ENCODE measurements at places on chromosomes 6 and 20.

DNA sequence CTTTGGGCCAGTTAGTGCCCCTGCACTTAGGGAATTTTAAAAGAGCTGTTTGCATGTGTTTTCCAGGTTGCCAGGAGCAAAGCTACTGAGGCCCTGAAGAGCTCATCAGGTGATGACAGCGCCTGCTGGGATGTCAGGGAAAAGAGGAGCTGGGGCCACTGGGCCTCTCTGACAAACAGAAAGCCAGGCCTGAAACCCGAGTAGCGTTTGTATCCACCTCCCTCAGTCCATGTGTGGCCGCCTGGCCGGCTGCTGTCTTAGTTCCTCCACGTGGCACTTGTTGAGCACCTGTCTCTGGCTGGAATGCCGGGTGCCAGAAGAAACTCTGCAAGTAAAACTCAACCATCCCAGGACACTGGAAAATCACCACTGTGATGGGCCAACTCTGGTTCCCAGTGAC is 601.2 kb downstream of the CDH26 start:
- peak; percentile 61 for DNase-seq

- no peak for DNase-seq
Observed at GRCh38 chr20:1450926-1451491, 15.6 kb downstream of the NSFL1C start.

DNA sequence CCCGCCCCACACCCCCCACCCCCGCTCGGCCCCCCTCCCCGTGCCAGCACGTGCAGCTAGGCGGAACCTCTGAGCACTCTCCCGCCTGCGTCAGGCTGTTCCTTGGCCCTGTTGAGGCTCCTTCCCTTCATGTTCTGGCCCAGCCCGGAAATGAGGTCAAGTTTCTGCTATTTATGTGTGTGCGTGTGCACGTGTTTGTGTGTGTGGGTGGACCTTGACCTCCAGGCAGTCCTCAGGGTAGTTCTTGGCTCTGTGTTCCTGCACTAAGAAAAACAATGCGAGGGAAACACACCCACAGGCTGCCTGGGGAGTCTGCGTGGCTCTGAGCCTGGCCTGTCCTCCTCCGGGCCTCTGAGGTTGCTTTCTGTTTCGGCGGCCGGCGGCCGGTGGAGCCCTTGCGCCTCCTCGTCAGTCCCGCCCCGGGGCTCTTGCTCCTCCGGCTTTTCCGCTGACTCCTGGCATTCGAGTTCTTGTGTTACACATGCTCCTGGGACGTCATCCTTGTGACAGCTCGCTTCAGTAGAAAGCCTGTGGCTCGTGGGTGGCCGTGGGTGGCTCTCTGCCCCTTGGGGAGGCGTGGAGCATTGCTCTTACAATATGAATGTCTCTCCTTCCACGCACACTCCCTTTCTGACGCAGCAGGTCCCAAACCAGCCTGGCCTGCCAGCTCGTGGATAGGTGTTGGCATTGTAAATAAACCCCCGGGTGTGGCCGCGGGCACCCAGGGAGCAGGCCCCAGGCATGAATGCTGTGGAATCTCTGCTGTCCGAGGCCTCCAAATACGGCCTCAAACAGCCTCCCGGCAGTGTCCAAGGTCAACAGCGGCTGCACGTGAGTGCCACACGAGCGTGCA is 10.0 kb downstream of the SLCO4A1 start:
- peak; percentile 89 for DNase-seq

- no peak for DNase-seq
Observed at GRCh38 chr6:126947070-126947469, 171.4 kb upstream of the RSPO3 start.

- no peak for DNase-seq
Observed at GRCh38 chr20:49700411-49701185, 13.1 kb downstream of the B4GALT5 start.

DNA sequence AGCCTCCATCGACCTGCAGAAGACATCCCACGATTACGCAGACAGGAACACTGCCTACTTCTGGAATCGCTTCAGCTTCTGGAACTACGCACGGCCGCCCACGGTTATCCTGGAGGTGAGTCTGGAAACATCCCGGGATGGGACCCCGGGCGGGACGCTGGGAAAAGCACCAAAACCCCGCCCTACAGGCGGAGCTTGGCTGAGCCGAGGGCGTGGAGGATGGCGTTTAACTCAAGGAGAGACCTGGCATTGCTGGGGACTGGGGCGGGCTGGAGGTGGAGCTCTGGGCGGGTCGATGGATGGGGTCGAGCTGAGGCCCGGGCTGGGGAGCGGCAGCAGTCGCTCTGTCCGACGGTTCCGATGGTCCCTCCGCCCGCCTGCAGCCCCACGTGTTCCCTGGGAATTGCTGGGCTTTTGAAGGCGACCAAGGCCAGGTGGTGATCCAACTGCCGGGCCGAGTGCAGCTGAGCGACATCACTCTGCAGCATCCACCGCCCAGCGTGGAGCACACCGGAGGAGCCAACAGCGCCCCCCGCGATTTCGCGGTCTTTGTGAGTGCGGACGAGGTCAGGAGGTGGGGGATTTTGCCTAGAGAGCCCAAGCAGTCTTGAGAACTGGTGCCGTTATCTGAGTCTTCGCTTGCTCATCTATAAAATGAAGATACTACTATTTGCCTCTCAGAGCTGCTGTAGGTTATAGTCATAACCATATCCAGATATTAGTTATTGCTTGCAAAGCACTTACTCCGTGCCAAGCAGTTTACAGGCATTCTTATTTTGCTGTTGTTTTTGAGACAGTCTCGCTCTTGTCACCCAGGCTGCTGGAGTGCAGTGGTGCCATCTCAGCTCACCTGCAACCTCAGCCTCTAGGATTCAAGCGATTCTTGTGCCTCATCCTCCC is 3.8 kb downstream of the SPAG4 start:
- peak; percentile 91 for DNase-seq

DNA sequence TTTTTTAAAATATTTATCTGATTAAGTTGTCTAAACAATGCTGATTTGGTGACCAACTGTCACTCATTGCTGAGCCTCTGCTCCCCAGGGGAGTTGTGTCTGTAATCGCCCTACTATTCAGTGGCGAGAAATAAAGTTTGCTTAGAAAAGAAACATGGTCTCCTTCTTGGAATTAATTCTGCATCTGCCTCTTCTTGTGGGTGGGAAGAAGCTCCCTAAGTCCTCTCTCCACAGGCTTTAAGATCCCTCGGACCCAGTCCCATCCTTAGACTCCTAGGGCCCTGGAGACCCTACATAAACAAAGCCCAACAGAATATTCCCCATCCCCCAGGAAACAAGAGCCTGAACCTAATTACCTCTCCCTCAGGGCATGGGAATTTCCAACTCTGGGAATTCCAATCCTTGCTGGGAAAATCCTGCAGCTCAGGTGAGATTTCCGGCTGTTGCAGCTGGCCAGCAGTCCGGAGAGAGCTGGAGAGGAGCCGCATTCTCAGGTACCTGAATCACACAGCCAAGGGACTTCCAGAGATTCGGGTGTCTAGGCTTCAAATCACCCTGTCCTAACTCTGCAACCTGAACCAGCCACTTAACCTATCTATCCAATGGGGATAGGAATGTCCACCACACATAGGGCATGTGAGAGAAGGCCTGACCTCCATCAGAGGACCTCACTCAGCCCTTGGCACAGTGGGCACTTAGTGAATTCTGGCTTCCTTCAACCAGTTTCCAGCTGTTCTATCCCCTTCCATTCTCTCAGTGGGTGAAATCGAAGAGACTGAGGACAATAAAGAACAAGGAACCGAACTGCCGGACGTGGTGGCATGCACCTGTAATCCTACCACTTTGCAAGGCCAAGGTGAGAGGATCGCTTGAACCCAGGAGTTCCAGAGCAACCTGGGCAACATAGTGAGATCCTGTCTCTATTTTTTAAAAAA is 3.1 kb downstream of the TNF start:
- no peak for DNase-seq

DNA sequence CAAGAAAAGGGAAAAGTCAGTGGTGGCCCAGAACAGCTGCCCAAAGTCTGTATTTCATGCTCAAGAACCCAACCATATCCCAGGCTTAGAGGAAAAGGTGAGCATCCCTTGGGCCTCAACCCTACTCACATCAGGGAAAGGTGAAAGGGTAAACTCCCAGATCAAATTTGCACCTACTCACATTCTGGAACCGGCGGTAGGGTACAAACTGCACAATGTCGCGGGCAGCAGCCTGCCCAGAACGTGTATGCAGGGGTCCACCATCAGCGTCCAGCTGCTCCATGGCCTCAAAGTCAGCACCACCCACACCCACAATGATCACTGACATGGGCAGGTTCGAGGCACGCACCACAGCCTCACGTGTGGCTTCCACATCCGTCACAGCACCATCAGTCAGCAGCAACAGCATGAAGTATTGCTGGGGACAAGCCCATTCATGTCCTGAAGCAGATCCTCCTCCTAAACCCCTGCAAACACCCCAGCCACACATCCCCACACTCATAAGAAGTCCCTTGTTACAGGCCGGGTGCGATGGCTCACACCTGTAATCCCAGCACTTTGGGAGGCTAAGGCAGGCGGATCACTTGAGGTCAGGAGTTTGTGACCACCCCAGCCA is 10.9 kb downstream of the SPAG4 start:
- no peak for DNase-seq

DNA sequence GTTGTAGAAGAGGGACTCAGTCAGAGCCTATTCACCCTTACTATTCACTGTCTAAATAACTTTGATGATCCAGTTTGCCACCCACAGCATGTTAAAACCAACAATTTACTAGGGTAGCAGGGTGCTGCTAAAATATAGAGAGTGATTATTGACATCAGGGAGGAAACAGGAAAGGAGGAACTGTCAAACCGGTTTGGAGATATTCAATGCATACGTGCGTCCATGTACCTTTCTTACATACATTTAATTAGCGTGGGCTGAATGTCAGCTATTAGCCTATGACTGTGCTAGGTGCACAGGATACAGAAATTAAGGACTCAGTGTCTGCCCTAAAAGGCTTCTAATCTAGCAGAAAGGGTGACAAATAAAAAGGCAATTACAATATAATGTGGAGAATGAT is 57.2 kb downstream of the IL20RA start:
- DNase-seq = no peak

- DNase-seq = no peak
Observed at GRCh38 chr20:38877483-38877882, 48.7 kb upstream of the FAM83D start.

GRCh38 chr20:63743210-63743970 is 3.8 kb downstream of the SLC2A4RG start:
- DNase-seq = no peak

GRCh38 chr20:4469910-4470309 is 251.8 kb upstream of the PRND start:
- DNase-seq = no peak

- DNase-seq = no peak
Observed at GRCh38 chr20:46690219-46691106, 1.2 kb upstream of the TP53RK start.

DNA sequence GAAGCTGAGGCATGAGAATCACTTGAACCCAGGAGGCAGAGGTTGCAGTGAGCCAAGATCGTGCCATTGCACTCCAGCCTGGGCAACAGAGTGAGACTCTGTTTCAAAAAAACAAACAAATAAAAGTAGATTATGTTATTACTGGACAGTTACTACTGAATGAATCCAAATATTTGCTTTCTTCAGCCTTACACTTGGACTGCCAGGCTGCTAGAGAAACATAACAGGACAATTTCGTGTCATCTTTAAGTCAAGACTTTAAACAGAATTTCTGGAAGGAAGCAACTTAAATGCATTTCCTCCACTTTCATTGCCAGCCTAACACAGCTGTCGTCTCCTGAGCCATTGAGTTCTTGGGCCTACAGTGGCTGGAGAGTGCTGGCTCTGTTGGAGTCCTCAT is 42.0 kb upstream of the PRIM2 start:
- DNase-seq = no peak

DNA sequence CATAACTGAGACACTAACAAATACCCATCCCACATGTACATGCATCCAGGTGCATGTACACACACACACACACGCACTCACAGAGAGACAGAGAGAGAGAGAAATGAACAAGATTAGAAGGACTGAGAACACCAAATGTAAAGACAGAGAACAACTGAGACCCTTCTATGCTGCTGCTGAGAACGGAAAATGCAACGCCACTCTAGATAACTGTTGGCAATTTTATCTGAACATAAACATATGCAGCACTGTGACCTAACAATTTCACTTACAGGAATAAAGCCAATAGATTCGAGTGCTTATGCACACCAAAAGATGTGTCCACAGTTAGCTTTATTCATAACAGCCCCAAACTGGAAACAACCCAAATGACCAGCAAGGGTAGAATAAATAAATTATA is 103.8 kb upstream of the LY86 start:
- DNase-seq = no peak

GRCh38 chr20:39117491-39117890 is 155.3 kb downstream of the DHX35 start:
- no peak for DNase-seq

- DNase-seq = no peak
Observed at GRCh38 chr6:17905611-17906592, 81.5 kb downstream of the KIF13A start.

GRCh38 chr6:114342826-114343781 is at the start of gene HS3ST5:
Gene HS3ST5, minus strand, starts transcription at chr6:114343023. Its CDS starts 280,178 bp downstream, at chr6:114062845.
- DNase-seq = peak; percentile 77

DNA sequence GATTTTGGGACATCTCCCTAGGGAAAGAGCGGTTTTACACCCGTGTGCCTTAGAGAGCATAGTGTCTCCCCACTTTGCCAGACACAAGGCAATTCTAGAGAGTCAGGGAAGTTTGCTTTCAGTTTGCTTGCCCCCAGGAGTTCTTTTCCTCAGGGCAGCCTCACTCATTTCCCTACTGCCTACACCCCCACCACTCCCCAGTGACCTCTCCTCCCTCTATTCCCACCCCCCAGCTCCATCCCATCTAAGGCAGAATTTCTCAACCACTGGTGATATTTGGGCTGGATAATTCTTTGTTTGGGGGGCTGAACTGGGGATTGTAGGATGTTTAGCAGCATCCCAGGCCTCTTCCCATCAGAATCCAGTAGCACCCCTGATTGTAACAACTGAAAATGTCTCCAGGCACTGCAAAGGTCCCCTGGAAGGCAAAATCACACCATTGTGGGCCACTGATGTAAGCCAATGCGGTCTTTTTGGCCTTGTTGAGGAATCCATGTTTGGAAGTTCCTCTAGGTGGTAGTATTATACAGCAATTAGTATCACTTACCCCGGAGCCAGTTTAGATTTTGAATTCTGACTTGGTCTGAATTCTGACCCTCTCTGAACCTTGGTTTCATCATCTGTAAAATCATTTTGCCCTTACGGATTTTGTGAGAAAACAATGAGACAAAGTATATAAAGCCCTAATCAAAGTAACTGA is 1.3 kb downstream of the EPPIN start:
- DNase-seq = peak; percentile 57

- DNase-seq = no peak
Observed at GRCh38 chr20:38170826-38171674, 6.0 kb upstream of the TGM2 start.

GRCh38 chr6:74755778-74756177 is 450.1 kb downstream of the COL12A1 start:
- DNase-seq = no peak

- no peak for DNase-seq
Observed at GRCh38 chr6:157825243-157825904, 2.3 kb downstream of the SNX9 start.

DNA sequence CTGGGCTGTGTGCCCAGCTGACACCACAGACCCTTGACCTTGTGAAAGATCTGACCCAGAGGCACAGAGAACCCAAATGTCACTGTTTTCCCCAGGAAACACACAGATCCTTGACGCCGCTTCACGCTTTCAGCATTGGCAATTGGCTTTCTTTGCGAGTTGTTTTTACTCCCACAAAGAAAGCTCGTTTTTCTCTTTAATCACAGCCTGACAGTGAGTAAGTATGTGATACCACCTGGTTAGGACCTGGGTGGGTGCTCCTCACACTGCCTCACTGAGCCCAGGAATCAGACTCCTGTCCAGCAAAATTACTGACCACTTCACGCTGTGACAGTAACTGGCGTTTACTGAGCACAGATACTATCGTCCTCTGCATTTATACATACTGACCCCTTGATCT is 13.0 kb downstream of the RPL10A start:
- DNase-seq = no peak
